Adrenal gland (tissue), 19 donors: ENCODE measurements at places on chromosomes 7 and 10. TPM values are rescaled to one million over a fixed set of nuclear protein-coding genes. Genes with fewer than 3 reads are reported as not detected.
A peak's percentile ranks its signal among the peaks of the same experiment; 100 is the strongest.

The AFAP1L2 gene
- total RNA-seq, result 1.7 TPM

DNA sequence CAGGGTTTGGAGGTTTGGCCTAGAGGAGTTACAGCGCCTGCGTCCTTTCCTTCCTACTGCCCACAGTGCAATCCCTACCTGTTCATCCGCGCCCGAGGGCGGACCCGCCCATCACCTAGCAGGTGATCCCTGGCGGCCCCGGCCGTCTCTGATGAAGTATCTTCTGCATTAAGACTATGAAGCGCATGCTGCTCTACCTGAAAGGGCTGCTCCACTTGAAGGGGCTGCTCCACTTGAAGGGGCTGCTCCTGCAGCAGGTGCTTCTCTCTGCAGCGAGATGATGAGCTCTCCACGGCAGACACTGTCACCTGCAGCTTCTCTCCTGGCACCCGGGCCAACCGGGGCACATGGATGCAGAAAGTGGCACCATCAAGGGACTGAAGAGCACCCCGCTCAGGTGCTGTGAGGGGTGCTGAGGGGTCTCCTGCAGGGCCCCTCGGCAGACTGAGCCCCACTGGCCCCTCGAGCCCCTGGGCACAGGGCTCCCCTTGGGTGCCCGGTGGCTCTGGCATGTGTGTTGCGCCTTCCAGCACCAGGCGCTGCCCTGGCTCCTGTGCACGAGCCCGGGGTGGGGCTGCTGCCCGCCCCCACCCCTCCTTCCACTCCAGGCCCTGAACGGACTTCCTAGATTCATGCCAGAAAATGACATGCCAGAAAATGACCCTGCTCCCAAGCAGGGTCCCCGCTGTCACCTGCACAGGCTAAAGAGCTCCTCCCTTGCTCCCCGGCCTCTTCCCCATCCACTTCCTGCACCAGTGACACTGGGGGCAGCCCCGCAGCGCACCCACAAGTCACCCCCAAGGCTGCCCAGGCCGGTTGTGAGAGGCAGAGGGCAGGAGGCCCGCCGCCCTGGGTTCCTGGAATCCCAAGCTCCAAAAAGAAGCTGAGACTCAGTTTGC is 29.4 kb downstream of the WDR86 start:
- DNase-seq, result no peak

DNA sequence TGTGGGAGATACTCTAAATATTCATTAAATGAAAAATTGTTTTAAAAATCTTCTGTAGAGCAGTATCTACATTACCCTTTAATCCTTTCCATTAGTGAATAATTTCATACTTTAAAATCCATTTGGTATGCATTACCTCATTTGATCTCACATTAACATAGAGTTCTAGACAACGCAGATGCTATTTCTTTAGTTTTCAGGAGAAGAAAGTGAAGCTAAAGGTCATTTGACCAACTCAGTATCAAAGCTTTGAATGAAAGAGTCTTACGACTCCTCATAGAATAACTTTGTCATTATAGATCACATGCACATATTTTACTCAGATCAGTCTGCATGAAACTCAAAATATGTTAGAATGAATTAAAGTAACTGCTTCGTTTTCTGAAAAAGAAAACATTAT is 460.2 kb downstream of the DNAJB9 start:
- DNase-seq, result no peak

- DNase-seq, result no peak
Observed at GRCh38 chr10:123074215-123074614, 61.6 kb upstream of the HMX3 start.

- DNase-seq, result no peak
Observed at GRCh38 chr10:96280859-96281258, 9.5 kb upstream of the BLNK start.

DNA sequence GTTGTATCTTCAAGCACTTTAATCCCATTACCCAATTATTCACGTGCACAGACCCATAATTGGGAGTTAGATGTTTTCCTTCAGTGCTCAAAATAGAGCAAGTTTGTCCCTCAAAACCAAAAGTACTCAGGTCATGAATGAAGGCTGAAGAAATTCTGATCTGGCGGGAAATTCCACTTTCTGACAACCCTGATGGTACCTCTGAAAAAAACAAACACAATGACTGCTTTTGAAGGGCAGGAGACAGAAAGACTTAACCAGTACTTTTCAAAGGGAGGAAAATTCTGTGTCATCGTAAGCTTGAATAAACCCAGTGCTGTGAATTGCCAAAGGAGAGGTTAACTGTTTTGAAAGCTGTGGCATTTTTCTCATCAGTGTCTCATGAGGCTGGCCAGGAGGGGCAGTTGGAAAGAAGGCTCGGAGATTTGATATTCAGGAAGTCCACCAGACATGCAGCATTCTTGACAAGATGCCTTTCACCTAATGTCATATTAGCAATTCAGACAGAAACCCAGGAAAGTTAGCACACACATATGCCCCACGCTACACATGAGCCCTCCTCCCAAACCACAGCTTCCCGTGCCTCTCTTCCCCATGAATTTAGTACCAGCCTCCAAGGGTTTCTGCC is 347.0 kb downstream of the KCNMA1 start:
- DNase-seq, result no peak

GRCh38 chr10:132746801-132747625 is 38.9 kb downstream of the NKX6-2 start:
- DNase-seq, result no peak

GRCh38 chr7:67105377-67105776 is 108.7 kb downstream of the TYW1 start:
- DNase-seq, result no peak

The MUC12 gene
- total RNA-seq, result not detected

GRCh38 chr7:2670720-2671391 is 17.1 kb upstream of the AMZ1 start:
- peak; percentile 69 for DNase-seq

- no peak for DNase-seq
Observed at GRCh38 chr7:1752771-1753563, 82.9 kb downstream of the ELFN1 start.

DNA sequence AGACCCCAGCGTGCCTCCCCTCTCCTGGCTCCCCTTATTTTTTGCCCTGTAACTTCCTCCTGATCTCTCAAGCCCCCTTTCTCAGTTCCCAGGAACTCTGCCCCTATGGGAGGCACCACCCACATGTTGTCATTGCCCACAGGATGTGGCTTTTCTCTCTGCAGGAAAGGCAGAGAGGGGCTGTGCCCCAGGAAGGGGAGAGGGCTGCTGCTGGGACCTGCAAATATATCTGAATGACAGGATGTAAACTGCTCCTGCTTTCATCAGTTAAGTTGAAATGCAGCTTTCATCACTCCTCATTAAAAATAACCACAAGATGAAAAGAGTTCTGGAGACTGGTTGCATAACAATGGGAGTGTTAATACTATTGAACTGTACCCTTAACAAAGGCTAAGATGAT is 103.3 kb downstream of the CLEC2L start:
- DNase-seq, result no peak

The SLC29A4 gene
- 1.3 TPM for total RNA-seq

The ERCC6 gene
- total RNA-seq, result 19.5 TPM
